H7 (cell line): ENCODE measurements at places on chromosomes 1 and 21. TPM values are rescaled to one million over a fixed set of nuclear protein-coding genes. Genes with fewer than 3 reads are reported as not detected.

DNA sequence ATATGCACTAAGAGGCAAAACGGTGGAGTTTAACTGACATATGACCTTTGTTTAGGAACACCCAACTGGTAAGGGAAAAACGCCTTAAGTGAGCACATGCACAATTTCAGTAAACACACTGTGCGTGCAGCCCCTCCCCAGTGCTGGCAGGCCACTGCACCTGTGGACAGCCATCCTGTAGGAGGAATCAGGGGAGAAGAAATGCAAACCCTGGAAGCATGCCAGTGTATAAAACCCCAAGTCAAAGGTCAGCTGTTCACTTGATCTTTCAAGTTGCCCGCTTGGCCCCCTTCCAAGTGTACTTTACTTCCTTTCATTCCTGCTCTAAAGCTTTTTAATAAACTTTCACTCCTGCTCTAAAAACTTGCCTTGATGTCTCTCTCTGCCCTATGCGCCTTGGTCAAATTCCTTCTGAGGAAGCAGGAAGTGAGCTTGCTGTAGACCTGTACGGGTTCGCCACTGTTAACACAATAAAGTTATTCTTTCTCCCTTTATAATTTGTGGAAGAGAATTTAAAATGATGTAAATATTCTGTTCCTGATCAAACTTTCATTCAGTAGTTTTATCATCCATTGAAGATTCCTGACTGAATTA is 31.8 kb downstream of the USP25 start:
- DNase-seq = no peak

LRRC71 gene
- not detected in 2 replicates for total RNA-seq

GRCh38 chr1:159580340-159580739 is 7.3 kb upstream of the APCS start:
- no peak for DNase-seq

DNA sequence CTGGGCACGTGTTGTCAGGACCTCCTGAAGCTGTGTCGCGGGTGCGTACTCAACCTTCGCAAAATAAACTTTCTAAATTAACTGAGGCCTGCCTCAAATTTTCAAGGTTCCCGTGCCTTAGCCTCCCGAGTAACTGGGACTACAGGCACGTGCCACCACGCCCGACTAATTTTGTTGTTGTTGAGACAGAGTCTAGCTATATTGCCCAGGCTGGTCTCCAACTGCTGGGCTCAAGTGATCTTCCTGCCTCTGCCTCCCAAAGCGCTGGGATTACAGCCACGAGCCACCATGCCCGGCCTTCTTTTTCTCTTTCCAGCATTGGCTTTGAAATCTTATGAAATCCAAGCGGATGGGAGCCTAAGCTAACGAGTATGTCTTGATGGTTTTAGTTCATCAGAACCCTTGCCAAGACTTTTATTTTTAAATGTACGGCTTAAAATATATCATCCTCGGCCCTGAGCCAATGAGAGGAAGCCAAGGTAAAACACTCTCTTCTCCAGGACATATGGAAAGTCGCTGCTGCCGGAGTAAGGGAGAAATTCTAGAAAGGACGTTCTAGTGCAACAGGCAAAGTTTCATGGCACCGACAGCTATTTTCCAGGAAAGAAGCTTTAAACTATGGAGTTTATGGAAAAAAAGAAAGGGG is 12.7 kb upstream of the ERVH48-1 start:
- no peak for DNase-seq

DNA sequence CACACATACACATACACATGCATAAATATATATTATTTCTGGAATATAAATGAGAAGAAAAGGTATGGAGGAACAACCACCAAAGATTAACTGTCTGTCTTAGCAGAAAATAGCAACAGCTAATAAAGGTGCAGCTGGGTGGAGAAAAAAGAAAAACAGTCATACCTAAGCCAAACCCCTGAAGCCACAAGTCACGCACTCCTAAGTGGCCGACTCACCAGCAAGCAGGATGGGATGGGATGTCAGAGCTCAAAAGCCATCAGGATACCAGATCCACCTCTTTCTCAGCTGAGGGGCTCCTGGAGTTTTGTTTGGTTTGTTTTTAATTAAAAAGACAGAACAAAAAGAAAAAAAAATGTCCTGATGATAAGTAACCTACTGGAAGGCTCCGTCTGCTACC is 64.7 kb upstream of the HIVEP3 start:
- DNase-seq = no peak

HMCN1 gene
- 5.7 and 7.3 TPM in 2 replicates for total RNA-seq

KRTAP22-1 gene
- not detected in 2 replicates for total RNA-seq

GRCh38 chr1:177631770-177632169 is 338.1 kb downstream of the SEC16B start:
- DNase-seq = no peak

CD1B gene
- total RNA-seq = not detected in 2 replicates

- no peak for DNase-seq
These were observed 34.7 kb upstream of the L1TD1 start for GRCh38 chr1:62159940-62160348.

TBX15 gene
- 13.8 and 22.9 TPM in 2 replicates for total RNA-seq

SMIM1 gene
- total RNA-seq = 5.0 and 6.5 TPM in 2 replicates

DNA sequence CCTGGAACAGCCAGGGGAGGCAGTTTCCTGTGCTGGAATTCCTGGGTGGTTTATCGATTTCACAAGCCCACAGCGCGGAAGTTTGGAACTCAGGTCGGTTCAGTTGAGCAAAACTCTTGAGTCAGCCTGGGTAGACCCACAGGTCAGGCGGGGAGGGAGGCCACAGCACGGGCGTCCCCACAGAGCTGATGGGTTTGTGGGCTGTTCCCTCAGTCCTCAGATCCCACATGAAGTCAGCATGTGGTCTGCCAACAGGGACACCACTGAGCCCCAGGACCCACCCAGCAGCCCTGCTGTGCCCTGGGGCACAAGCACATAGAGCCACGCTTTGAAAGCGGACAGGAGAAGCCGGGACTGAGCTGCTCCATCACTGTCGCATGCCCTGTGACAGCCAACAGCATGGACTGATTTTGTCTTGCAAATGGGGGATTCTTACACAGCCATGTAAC is 17.4 kb downstream of the BMP8A start:
- DNase-seq = peak; percentile 39

CGN gene
- total RNA-seq = 18.5 and 20.3 TPM in 2 replicates

BCL2L15 gene
- not detected in 2 replicates for total RNA-seq

LRRC8C gene
- total RNA-seq = 1.2 and 1.3 TPM in 2 replicates

- DNase-seq = no peak
These were observed 12.9 kb downstream of the PTPN14 start for GRCh38 chr1:214538496-214538895.

- DNase-seq = no peak
These were observed 50.4 kb downstream of the ARHGAP29 start for GRCh38 chr1:94186946-94187345.

GRCh38 chr1:20530901-20531300 is 21.5 kb upstream of the FAM43B start:
- no peak for DNase-seq

- no peak for DNase-seq
These were observed 39.5 kb downstream of the LRRC8B start for GRCh38 chr1:89563957-89564604.

DNA sequence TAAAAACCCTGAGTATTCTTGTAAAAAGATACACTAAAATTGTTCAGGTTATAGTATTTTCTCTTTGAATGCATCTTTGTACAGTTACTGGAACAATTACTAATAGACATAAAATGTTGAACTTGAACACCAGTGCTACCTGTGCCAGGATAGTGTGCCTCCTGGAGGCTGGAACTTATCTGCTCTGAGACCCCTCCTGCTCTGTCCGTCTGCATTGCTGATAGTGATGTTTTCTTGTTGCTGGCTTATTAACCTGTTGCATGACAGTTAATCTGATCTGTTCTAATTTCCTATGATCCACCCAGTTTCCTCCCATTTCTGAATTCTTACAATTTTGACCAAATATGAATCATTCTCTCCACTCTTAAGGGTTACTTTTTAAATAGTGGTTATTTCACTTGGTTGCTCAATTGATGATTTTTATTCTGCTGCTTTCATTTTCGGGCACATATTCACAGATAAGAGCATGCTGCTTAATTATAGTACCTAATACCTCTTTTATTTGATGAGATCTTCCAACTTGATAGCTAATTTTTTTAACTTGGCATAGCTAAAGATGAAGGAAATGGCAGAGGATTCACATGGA is 101.4 kb downstream of the CC2D1B start:
- no peak for DNase-seq

GRCh38 chr1:56188855-56189254 is 390.5 kb downstream of the PLPP3 start:
- DNase-seq = no peak

DNA sequence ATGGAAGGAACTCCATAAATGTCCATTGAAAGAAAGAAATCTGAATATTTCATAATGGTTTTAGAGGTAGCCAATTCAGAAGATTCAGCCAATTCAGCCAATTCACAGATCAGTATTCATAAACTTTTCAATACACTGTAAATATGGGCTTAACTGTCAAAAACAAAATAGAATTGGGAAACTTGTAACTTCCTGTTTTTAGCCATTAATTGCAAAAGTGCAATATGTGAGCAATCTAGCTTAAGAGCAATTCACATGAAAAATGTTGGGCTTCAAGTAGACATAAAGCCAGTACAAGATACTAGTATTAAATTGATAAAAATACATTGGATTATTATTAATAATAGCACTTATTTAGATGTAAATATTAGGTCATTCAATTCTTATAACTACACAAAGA is 27.5 kb upstream of the PLPPR4 start:
- no peak for DNase-seq

- no peak for DNase-seq
These were observed 8.6 kb downstream of the FNDC5 start for GRCh38 chr1:32861904-32862695.

DNA sequence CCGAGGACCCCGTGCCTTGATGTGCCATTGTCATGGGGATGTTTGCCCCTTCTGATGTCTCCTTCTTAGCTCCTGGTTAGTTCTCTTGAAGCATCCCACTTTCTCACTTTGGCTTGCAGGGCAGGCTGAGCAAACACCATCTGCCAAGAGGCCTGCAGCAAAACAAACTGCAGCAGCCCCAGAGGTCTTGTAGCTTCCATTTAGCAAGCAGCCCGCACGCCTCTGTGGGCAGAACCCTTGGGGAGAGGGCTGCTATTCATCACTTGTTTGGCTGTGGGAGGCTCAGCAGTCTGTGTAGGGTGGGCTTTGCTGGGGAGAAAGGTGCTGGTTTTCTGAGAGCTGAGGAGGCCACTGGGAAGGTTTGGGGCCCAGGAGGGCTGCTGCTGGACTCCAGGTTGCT is 56.7 kb downstream of the KCNC4 start:
- DNase-seq = no peak

EXOC8 gene
- total RNA-seq = 10.6 and 13.7 TPM in 2 replicates

DNA sequence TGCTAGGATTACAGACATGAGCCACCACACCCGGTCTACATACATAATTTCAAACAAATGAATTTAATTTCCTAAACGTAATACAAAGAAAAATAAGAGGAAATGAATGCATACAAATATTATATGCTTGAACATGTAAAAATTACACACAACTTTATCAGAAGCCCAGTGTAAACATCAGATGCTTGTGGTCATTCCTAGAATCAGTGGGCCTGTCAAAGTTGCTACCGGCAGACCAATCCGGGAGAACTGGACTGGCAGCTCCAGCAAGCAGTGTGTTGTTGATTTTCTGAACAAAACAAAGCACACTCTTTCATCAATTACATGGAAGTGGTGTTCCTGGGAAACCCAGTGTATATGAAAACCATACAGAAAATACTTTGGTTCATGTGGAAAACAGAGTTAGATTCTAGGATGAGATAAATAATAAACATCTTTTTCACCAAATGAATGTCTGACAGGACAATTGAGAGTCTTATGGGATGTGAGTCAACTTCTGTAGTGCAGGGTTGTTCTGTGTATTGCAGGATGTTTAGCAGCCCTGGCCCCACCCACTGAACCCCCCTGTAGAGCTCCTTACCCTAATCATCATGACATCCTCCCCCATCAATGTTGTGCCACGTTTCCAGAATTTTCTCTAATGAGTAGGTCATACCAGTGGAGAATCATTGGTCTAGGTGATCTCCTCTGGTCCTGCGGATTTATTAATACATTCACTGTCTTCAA is 33.8 kb downstream of the MFSD2A start:
- no peak for DNase-seq

KCNK1 gene
- 34.4 and 41.6 TPM in 2 replicates for total RNA-seq

GRCh38 chr1:8660411-8660828 is 157.0 kb downstream of the RERE start:
- no peak for DNase-seq
